ENCODE measurements at places on chromosomes 16 and 17.

DNA sequence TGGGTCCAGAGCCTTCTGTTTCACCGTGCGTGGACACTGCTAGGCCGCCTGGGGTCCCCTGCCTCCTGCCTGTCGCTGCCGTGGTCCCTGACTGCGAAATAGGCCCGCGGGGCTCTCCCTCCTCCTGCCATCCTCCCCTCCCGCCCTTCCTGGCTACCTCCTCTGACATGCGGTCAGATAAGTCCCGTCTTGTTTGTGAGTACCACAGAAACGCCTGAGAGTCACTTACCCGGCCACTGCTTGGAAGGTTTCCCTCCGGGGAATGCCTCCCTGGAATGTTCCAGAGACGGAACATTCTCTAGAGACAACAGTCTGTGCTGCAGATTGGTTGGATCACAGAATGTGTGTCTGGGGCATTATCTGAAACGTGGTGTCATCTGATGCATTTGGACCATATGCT is 22.7 kb downstream of the CIBAR2 start:
- ATAC-seq = no peak

- ATAC-seq = peak; percentile 75
These were observed at the start of gene MMP28 for GRCh38 chr17:35795007-35795870. Gene MMP28 (minus strand): TSS chr17:35795641. CDS start chr17:35795377, 264 bp downstream.

- no peak for ATAC-seq
These were observed 23.1 kb downstream of the LITAFD start for GRCh38 chr16:8905168-8905762.

- ATAC-seq = no peak
These were observed 198.1 kb upstream of the IRX3 start for GRCh38 chr16:54484700-54485099.

GRCh38 chr17:16327018-16327417 is 26.3 kb downstream of the CENPV start:
- ATAC-seq = no peak

DNA sequence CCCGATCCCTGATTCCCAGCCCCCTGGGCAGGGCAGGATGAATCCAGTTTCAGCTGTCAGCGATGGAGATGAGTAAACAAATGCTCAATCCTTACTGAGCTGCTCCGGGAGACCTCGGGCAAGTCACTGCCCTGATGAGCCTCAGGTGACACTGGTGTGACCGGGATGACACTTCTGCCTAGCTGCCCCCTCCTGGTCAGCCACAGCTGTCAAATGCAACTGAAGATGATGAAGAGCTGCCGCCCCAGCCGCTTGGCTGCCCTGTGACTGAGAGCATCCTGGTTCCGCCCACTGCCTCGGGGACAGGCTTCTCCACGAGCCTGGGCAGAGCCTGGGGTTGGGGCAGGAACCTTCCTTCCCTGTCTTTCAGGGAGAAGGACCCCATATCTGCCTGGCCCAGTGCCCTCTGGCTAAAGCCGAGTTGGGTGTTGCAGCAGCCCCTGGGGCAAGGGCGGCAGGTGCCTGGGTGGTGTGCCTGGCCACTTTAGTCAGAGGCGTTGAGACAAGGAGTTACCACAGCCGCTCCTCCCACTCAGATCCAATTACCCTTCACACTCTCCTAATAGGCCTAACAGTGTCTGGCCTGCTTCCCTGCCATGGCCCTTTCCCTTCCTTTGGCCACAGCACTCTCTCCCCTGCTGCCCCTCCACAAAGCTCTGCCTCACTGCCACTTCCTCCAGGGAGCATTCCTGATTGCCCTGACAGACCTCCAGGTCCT is 5.5 kb downstream of the CCL17 start:
- no peak for ATAC-seq

DNA sequence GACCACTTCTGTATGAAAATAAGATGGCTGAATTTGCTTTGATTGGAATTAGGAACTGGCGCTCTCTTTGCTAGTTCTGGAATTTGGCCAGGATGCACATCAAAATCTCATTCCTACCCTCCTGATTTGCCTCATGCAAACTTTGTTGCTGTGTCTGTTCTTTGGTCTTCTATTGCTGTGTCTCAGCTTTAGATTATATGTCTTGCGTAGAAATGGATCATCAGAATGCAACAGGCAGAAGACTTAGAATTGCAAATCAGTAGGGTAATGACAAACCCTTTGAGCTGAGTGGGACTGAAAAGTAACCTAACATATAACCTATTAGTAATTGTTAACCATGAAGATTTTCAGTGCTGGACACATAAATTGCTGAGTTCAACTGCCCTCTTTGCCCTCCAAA is 30.3 kb downstream of the RAD51C start:
- ATAC-seq = no peak

DNA sequence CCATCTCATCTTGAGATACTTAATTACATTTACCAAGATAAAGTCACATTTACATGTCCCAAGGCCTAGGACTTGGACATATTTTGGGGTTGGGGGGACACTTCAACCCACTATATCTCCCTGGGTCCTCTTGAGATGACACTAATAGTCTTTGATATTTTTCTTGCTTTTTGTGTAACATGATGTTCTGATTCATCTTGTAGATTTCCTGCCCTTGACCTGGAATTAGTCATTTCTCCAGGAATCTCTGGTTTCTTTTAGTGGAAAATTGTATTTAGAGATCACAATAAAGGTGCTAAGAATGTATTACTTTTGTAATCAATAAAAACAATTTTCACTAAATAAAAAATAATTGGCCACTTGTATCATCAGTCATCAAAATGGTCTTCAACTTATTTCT is 157.3 kb downstream of the VPS53 start:
- ATAC-seq = no peak

GRCh38 chr16:21260870-21261791 is 17.0 kb downstream of the CRYM start:
- ATAC-seq = no peak

GRCh38 chr17:78999056-78999768 is 10.4 kb downstream of the CANT1 start:
- ATAC-seq = no peak

DNA sequence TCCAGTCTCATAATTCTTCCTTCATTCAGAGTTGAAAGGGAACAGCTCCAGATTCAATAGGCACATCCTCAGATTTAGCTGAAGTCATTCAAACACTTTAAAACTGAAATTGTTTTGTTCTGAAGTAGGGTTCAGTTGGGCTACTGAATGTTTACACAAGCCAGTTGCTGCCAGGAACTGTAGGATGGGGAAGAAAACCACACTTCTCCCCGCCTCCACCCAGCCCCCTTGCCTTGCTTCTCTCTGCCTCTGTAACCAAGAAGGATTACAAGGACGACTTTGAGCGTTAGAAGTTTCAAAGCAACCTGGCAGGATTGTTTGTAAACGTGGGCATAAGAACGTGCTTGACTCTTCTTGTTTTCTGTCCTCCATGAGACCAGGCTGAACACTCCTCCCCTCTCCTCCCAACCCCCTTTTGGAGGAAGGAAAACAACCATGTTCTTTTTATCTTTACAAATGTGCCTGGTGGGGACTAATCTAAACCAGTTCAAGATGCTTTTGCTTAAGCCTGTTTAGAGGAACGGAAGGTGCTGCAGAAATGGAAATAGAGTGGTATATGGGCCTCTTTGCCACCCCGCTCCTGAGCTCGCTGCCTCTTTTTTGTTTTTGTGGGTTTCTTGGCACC is 287.9 kb downstream of the FTO start:
- ATAC-seq = no peak

GRCh38 chr16:27362570-27363245 is 39.3 kb upstream of the IL21R start:
- ATAC-seq = no peak

DNA sequence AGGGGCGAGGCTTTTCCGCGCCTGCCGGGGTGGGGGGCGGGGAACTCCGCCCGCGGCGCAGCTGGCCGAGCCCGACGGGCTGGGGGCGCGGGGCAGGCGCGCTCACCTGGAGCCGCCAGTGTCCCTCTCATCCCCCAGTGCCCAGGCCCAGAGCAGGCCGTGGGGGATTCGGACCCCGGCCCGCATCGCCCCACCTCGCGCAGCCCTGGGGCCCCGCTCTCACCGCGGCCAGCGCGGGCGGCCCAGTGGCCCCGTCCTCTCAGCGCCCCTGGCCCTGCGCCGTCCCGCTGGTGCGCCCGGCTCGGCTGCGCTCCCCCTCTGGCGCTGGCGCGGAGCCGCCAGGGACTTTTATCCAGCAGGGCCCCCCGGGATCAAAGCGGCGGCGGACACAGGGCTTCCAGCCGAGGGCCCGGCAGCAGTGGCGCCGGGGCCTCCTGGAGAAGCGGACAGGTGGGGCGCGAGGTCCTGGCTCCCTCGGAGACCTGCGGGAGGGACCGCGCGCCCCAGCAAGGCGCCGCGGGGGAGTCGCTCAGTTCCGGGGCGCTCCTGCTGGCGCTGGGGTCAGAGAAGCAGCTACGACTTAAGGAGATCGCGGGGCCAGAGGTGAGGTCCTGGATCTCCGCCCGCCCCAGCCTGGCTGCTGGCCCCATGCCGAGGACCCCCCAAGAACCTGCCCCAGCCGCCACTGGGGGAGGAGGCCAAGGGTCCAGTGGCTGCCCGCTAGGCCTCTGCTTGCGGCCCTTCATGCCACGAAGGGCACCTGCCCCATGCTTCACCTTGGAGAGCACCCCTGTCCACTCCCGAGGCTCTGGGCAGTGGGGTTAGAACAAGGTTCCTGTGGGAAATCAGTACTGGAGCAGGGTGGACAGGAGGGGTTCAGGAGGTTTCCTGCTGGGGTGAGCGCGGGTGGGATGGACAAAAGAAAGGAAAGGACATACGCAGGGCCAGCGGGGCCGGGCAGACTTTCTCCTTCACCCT is 823 bp upstream of the NOTUM start:
- no peak for ATAC-seq

- no peak for ATAC-seq
These were observed 13.7 kb upstream of the CDIPT start for GRCh38 chr16:29876594-29877249.

DNA sequence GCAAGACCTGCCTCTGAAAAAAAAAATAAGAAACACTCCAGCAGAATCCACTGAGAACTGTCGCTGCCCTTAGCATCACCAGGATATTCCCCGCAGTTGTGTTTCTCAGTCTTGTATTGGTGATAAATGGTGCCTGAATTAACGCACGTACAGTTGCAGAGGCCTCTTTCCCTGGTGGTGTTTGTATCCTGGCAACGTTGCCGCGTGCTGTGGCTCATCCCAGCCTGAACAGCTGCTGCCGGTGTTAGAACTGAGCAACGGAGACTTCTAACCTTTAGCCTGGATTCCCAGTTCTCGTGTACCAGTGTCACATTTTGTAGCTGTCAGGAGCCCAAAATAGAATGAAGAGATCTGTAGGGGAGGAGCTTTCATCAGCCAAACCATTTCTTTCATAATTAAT is 4.8 kb downstream of the MLYCD start:
- peak; percentile 67 for ATAC-seq

DNA sequence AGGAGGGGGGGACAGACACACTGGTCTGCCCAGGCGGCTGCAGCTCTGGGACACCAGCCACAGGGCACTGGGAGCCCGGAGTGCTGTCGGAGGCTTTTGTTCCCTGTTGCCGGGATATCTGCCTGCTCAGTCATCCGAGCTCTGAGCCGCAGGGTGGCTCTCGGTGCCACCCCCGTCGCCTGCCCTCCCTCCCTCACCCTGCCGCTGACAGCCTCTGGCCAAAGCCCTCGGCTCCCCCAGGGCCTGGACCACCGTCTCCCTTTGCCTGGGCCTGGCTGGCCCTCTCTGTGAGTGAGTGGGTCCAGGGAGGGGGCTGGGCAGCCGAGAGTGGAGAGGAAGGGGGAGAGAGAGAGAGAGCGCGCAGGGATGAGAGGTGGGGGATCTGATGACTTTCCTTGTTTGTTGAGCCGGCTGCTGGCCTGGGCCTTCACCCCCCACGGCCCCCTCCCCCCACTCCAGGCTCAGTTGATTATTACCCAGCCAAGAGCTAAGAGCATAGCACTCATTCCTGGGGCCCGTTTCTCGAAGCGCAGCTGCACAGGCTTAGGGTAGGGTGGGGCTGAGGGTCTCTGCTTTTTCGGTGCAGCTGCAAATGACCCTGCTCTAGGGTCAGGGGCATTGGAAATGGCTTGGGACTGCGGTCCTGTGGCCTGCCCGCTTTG is 2.7 kb downstream of the FOXJ1 start:
- no peak for ATAC-seq

- ATAC-seq = no peak
These were observed 54.2 kb downstream of the CDRT4 start for GRCh38 chr17:15413101-15413771.

DNA sequence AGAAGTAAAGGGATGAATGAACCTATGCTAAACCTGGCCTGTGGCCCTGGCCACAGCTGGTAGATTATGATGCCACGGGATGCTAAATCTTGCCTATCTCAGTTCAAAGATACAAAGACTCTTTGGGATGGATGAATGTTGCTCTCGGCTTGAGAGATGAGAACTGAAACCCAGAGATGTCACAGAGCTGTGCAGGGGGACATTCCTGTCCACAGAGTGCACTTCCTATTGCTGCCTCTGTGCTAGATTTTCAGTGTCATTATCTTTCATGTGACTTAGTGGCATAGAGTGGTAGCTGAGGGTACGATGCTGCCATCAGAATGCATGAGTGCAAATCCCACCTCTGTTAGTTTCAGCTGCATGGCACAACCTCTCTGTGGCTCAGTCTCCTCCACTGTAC is 2.3 kb upstream of the MT1M start:
- ATAC-seq = no peak

DNA sequence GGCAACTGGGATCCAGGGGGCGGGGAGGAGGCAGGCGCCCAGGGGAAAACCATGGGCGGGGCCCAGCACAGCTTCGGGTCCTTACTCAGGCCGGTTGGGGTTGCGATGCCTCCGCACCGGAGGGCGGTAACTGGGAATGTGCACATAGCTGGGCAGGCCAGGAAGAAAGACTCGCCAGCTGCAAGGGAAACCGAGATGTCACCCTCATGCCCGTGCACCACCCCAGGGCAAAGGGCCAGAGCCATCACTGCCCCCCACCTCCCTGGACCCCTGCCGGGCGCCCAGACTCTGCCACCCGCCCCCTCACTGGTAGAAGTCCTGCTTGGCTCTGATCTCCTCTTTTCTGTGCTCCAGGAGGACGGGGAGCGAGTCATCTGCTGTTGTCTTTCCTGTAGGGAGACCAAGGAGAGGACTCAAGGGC is 6.7 kb downstream of the ALOX12B start:
- ATAC-seq = no peak

DNA sequence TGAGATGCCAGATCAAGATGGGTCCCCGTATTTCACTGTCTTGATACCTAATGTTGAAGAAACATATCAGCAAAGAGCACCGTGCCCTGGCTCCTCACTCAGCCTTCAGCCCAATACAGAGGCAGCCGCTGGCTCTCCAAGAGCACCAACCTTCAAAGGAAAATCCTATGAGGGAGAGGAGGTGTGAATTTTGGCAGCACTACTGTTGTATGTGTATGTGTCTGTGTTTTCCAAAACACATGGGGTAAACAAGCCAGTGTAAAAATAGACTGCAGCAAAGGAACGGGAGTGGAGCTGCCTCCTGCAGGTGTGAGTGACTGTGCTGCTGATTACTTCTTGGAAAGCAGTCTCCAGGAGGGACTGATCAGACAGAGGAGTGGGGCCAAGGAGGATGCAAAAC is 194.0 kb upstream of the CDH5 start:
- ATAC-seq = no peak

- no peak for ATAC-seq
These were observed 612.1 kb downstream of the MAF start for GRCh38 chr16:78988361-78988969.

Data from gastroesophageal sphincter (tissue), 4 donors.